ENCODE measurements at places on chromosomes 2 and 18.

- DNase-seq = no peak
Observed at GRCh38 chr2:210663631-210664089, 107.3 kb downstream of the CPS1 start.

DNA sequence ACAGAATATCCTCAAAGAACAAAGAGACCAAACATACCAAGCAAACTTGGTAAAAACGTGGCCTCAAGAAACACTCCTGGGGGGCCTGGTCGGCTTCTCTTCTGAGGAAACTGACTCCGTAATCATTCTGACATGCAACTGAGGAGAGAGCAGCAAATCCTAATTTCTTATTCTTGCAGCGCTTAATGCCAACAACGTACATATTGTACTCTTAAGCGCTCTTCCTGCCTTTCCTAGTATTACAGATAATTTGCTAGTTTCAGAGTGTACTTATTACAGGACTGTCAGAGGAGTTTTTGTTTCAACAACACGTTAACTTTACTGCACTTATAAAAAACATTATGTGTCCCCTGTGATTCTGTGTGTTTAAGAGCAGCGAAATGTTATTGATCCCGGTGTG is 64.9 kb downstream of the ZNF521 start:
- no peak for DNase-seq

- no peak for DNase-seq
Observed at GRCh38 chr18:59604877-59605276, 92.3 kb downstream of the CCBE1 start.

DNA sequence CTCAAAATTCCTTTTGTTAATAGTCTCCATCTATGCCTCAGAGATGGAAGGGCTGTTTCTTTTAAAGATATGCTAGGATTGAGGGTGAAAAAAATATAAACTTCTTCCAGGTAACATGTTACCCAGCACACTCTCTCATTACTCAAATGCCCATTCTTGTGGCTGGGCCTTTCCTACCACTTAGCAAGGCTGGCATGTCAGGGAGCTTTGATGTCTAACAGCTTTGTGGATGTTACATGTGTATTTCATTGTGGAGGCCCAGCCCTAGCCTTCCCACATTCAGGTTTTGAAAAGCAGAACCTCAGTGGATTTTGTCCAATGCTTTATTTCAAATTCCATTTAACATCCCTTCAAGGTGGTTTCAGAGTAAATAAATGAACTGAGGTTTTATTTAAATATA is 191.4 kb downstream of the EPHA4 start:
- DNase-seq = no peak

DNA sequence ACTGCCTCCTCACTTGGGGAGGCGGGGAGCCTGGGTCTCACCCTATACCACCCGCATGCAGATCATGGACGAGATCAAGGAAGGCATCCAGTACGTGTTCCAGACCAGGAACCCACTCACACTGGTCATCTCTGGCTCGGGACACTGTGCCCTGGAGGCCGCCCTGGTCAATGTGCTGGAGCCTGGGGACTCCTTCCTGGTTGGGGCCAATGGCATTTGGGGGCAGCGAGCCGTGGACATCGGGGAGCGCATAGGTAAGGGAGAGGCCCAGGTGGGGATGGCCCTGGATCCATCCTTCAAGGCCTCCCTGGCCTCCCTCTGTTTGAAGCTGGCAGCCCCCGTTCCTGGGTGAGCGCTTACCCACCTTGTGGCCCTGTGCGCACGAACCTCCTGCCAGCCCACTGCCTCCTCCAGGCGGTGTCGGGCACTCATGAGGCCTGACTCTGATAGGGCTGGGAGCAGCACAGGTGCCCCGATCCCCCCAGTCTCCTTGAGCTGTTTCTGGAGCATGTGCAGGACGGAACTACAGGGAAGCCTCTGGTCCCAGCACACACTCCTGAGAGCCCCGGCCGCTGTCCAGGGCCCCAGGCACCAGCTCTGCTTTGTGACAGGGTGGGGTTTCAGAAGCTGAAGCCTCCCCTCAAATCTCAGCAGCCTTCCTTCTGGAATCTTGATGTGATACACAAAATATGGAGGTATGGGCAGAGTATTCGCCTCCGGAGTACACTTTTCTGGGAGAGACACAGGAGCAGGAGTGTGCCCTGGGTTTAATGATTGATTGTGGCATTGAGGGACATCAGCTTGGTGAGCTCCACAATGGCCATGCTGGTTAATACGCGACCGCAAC is 708 bp downstream of the AGXT start:
- DNase-seq = no peak

DNA sequence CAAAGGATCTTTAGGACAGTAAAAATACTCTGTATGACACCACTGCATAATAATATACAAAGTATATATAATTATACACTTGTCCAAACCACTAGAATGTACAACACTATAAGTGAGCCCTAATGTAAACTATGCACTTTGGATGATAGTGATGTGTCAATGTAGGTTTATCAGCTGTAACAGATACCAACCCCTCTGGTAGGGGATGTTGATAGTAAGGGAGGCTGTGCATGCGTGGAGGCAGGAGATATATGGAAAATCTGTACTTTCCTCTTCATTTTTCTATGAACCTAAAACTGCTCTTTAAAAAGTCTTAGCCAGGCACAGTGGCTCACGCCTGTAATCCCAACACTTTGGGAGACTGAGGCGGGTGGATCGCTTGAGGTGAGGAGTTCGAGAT is 37.5 kb upstream of the SP3 start:
- DNase-seq = no peak

GRCh38 chr2:237295889-237296480 is 118.0 kb downstream of the COL6A3 start:
- no peak for DNase-seq

GRCh38 chr2:206071807-206072206 is 14.2 kb downstream of the INO80D start:
- DNase-seq = no peak

Data from D721Med (cell line).